Stimulated activated naive CD8-positive, alpha-beta T cell treated with anti-CD3 and anti-CD28 coated beads, Interleukin-15, Interleukin-2, amounts not matched to agents 100 U/mL and 50 U/mL, for 24 hours (primary cell): ENCODE measurements at places on chromosomes 2 and 18.

- DNase-seq, result no peak
These were observed 115.5 kb downstream of the COL6A3 start for GRCh38 chr2:237298151-237299118.

DNA sequence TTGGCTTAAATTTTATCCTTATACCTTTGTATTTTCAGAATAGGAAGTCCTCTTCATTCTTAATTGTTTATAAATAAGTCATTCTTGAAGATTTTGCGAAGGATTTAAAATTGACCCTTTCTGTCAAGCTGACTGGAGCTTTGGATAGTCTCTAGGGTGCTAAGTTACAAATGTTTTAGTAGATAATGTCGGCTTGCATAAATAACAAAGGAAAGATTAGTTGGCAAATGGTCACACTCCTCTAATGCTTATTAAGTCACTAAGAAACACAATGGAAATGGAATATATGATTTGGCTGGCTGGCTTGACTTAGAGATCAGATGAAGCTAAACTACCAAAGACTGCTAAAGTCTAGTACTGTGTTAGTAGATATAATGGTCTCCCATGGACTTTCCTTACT, 40.6 kb downstream of the UBXN4 start:
- DNase-seq, result no peak

DNA sequence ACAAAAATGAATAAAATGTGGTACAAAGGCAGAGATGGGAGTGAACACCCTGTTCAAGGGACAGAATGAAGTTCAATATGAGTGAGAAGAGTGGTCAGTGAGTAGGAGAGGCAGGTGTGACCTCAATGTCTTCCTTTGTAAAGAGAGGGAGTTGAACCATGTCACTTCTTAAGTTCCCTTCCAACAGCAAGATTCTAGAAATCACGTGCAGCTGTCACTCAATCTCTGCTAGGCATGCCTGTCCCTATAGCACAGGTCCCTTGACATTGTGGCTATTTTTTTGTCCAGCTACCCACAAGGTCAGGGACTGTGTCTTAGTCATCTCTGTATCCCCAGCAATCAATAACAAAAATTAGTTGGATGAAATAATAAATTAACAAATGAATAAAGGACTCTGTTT, 66.9 kb downstream of the VSNL1 start:
- DNase-seq, result no peak

GRCh38 chr2:40164736-40165508, 287.0 kb downstream of the SLC8A1 start:
- DNase-seq, result no peak

DNA sequence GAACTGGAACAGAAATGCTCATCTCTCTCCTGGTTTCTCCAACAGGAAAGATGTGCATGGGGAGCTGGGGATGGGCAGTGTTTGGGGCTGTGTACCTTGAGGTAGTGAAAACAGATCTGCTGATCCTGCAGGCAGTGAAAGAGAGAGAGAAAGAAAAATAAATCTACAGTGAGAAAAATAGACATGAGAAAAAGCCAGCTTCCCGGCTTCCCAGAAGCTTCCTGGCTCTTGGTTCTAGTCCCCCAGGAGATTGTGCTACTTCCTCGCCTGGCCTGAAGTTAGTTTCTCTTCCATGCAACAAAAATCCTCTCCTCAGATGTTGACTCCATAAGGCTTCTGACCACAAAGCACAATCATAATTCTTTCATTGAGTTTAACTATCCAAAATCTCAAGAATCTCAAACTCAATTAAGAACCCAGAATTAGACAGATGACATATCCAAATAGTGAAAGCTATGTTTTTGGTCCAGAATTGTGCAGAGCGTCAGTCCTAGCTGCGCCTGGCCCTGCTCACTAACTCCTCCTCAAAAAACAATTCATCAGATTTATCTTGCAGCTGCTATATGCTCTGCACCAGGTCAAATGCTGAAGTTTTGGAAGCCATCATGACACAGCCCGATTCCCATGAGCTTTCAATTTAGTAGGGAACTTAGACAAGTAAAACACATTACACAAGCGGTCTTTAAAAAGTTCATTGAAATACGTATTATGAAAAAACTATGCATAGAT, 20.1 kb upstream of the NAB1 start:
- DNase-seq, result no peak

DNA sequence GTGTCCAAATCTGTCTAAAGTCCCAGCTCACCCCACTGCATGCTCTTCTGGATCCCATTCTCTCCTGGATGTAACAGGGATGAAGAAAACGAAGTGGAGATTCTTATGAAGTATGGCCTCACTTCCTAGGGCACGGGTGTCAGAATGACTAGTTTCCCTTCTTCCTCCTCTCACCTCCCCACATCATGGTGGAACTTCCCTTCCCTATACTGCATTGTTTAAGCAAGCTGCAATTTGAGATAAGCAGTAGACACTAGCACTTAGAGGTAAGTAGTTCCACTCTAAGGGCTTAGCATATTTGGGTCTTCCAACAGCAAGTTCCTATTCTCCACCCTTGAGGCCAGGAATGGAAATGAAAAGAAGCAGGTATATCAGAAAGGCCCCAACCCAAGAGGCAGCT, 29.7 kb downstream of the SLC4A5 start:
- no peak for DNase-seq

- no peak for DNase-seq
These were observed 17.1 kb upstream of the INO80C start for GRCh38 chr18:35514752-35515459.

DNA sequence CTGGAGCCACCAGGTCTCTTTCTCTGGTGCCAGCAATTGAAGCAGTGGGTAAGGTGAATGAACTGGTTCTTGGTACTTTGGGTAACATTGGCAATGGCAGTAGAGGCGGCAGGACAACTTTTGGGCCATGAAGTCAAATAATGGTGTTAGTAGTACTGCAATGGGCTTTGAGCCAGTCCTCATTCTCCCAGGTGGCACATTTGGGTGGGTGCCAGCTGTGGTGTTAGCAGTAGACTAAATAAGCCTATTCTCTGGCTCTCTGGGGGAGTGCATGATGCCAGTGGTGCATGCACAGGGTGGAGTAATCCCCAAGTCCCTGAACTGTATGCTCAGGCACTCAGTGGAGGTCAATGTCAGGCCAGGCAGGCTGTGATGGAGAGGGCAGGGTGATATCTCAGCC, 120.2 kb upstream of the LRRTM4 start:
- no peak for DNase-seq

- peak; percentile 82 for DNase-seq
These were observed 10.2 kb upstream of the IMP4 start for GRCh38 chr2:130332271-130333073.

DNA sequence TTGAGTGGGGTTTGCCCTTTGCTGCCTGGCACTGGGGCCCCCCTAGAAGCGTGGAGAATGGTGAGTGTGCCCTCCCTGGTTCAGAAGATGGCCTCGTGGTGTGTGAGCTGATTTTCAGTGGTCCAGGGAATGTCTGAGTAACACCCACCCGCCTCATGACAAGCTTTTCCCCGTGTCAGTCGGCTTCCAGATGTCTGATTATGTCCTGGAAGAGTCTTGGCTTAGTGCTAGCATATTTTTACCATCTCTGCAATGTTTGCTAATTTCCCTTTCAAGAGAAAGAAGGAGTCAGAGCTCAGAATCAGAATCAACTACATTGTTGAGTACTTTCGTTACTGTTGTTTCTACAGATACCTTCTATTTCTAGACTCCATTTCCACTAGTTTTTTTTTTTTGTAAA, 214.7 kb downstream of the SEPTIN10 start:
- no peak for DNase-seq

DNA sequence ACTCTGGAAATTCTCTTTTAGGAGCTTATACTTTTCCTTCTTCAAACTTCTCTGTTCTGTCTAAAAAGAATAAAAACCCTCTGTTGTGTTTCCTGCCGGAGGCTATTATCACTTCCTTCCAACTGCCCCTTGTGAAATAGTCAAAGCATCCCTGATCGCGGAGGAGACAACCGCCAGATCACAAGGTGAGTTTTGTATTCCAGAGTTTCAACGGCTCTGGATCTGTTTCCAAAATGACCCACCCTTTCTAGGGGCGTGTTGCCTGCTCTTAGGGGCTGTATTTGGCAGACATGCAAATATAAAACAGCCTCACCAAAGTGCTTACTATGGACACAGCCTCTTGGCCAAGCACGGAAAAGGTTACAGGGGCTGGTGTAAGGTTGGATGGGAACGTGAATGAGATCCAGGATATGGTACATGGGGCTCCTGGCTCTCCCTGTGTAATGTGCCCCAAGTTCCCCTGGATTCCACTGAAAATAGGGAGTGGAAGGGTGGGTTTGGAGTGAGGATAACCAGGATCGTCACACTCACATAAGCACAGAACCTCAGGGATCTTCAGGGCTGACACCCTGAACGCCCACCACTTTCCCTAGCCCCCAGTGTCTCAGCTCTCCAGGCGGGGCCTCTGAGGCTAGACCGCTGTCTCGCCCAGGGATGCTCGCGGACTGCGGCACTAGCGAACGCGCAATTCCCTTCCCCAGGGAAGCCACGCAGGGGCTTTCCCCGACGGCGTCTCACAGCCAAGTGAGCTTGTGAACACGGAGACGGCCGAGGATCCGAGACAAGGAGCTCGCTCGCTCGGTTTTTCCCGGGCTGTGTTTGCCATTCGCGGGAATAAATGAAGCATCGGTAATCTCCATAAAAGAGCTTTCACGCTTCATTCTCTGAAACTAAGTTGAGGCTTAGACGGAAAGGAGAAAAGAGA, 14.4 kb downstream of the EN1 start:
- no peak for DNase-seq

DNA sequence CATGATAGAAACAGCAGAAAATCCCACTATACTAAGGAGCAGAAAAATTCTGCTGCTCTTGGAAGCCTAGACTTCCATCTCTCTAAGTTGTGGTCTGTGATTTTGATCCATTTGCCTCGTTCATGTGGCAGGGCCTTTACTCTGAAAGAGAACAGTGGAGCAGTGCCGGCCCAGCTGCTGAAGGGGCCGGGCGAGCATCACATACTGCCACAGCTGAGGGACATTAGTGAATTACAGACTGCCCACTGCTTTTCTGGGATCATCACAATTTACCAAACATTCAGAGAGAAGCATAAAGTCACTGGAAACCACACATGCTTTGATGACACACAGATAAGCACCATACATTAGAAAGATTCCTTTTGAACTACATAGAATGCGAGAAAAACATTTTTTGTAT, 217.0 kb upstream of the BOD1L2 start:
- DNase-seq, result no peak

DNA sequence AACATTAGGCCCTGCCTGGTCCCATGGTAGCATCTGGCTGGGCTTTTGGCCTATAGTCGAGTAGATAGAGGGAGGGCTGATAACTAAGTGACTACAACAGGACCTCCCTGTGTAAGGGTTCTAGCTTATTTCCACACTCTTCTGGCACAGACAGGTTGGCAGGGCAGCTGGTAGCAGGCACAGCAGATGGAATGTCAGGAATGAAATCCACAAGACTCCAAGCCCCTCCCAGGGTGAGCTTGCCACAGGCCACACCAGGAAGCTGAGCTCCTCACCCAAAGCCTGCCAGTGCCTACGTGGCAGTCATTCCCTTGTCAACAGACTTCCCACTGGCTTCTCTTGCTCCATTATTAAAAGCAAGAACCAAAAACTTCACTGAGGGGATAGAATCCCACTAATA, 20.7 kb upstream of the C1QL2 start:
- no peak for DNase-seq

DNA sequence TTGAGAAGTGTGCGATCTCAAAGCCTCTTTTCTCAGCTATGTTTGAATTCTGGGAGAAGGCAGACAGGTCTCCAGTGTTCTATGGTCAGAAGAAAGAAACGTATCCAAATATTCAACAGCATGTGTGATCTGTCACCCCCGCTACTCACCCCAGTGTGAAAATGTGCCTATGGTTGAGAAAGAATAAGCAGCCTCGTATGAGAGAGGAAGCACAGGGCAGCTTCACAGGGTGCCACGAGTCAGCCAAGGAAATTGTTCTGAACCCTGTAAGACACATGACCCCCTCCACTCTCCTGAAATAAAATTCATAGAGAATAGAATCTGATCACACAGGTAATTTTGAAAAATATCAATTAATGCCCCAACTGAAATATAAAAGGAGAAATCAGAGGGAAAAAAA, 8.0 kb upstream of the SF3B1 start:
- DNase-seq, result no peak

GRCh38 chr18:53887447-53887846, 337.0 kb downstream of the MBD2 start:
- no peak for DNase-seq

DNA sequence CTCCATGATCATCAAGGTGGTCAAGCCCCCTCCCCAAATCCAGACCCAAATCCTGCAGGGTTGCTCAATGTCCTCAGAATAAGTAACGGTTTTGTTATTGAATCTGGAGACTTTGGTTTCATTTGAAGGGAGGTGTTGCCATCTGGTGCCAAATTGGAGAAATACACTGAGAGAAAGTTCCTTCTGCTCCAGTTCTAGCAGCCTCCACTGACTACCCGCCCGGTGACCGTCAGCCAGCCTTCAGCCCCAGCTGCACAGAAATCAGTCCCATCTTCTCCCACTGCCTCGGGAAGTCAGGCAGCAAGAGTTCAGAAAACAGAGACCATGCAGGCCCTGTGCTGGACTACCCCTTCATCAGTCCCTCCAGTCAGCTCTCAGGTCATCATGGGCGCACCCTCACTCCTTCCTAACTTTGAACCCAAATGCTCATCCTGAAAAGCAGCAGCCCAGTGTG, 38.7 kb downstream of the PKDCC start:
- DNase-seq, result peak; percentile 27

DNA sequence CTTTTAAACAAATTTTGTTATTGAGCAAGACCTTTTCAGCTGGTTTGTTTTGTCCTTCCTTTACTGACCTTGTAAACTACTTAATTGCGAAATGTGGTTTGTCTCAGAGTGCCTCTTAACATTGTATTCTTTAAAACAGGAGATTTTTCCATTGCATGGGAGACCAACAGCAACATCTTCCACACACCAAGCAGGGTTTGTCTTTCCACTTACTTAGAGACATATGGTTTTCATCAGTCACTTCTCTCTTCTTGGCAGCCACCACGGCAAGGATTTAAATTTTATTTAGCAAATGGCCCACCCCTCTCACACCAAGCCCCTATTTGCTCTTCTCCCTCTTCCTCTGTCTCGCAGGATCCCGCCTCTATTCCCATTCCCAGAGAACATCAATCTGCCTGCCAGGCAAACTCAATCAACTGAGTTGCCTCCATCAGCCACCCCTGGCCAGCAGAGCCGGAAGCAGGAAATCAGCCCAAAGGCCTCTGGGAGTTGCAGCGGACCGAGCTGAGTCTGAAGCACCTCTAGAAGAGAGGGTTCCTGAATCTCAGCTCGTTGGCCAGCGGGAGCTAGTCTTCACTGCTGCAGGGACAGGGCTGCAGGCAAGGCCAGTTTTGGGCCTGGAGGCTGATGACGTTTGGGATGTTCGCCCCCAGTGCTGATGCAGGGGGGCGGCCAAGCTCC, 11.3 kb upstream of the CIB4 start:
- no peak for DNase-seq

DNA sequence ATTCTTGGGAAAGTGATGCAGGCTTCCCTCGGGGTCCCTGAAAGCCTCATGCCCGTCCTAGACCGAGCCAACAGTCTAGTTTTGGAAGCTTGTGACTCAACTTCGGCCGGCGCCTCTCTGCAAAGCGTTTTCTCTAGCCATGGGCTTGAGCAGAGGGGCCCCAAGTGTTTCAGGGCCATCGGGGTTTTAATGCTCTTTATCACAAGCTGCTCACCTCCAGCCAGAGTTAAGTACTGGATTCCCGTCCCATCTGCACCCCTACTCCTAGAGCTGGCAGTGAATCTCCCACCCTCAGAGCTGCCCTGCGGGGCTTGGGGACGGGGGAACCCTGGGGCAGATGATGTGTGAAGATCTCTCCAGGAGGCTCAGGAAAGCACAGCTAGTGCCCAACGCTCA, 7.3 kb downstream of the RAX start:
- DNase-seq, result no peak

GRCh38 chr2:25420820-25421237, 79.1 kb upstream of the DNMT3A start:
- DNase-seq, result no peak
